Activated T-cell treated with anti-CD3 and anti-CD28 coated beads, Interleukin-2, amount 50 U/mL, for 1 hour (primary cell): ENCODE measurements at places on chromosomes 4 and X.

DNA sequence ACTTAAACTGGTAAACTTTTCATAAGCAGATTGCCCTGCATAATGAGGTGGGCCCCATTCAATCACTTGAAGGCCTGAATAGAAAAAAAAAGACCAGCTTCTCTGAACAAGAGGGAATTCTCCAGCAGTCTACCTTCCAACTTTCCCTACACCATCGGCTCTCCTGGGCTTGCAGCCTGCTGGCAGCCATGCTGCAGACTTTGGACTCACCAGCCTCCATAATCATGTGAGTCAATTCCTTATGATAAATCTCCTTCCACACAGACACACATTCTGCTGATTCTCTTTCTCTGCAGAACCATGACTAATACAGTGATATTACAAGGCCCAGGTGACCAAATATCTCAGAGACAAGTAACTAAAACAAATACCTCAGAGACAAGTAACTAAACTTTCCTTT is 113.8 kb upstream of the WDR17 start:
- DNase-seq: no peak

DNA sequence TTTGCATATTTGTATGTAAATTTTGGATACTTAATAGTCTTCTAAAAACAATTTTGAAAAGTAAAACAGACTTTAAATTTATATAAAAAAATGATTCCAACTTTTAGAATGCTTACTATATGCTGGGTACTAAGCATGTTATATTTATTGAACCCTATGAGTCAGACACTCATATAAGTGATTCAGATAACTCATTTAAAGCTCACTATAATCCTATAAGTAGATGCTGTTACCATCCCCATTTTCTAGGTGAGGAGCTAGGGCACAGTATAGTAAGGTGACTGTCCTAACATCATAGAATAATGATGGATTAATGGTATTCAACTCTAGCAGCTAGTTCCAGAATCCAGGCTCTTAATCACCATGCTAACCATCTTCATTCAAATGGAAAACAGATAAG is 877.0 kb upstream of the GRID2 start:
- no peak for DNase-seq

GRCh38 chr4:108683479-108683878 is 33.1 kb downstream of the OSTC start:
- DNase-seq: no peak

DNA sequence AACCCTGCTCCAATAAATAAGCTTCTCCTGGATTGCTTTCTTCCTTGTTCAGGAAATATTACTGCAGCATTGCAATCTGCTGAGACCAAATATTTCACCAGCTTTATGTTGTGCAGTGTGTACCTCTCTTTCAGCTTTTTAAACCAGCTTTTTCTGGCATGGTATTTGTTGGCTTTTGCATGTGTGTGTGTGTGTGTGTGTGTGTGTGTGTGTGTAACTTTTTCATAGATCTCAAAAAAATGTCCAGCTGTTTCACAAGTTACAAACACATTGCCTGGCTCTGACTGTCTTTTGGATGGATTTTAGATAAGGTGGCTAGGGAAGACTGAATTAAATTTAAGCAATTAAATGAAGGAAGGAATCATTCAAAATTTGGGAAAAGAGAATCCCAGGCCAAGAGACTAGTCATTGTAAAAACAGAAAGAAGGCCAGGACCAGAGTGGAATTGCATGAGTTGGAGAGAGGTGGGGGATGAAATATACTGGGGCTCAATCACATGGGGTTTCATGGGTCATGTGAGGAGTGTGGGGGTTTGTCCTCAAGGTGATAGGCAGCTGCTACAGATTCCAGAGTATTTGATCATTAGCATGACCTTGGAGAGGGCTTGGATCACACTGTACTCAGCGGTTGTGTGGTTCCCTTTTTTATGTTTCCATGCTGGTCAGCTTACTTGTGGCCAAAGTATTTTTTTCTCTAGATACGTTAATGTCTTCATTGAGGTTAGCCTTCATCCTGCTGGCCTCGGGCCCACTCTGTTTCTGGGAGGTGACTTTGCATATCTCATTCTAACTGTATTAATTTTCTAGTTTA is 357.7 kb upstream of the BOD1L1 start:
- no peak for DNase-seq

DNA sequence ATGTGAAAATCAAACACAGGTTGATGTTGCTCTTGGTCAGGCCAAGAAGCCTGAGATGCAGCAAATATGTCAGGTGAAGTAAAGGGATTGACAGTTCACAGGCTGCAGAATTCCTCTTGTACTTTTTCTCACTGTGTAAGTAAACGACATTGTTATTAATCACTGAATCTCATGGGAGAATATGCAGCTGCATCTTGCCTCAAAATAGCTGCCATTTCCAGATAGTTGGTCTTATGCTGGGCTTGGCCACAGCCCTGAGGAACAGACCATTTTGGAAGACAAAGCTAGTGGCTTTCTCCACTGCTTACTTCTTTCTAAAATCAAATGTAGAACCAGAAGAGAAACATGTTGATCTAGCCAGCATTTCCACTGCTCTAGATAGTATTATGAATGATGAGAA is 403.4 kb upstream of the NR3C2 start:
- no peak for DNase-seq
